Muscle of back (tissue), 13 donors: ENCODE measurements at places on chromosomes 4 and X. TPM values are rescaled to one million over a fixed set of nuclear protein-coding genes. Genes with fewer than 3 reads are reported as not detected.

- no peak for DNase-seq
Measured at GRCh38 chr4:75048208-75048879, 115.4 kb downstream of the PARM1 start.

DNA sequence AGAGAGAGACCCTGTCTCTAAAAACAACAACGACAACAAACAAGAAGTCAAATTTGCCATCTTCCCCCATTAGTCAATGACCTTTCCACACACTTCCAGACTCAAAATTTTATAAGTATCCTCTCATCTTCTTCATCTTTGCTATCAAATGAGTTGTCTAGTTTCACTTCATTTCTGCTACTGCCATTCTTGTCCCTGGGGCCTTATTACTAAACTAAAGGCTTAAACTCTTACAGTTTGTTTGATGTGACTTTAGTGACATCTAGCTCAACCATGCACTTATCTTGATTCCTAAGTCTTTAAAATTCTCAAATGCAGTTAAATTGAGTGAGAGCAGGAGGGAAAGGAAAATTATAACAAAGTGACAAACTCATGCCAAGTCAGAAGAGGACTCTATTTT, 271.8 kb upstream of the GK2 start:
- no peak for DNase-seq

DNA sequence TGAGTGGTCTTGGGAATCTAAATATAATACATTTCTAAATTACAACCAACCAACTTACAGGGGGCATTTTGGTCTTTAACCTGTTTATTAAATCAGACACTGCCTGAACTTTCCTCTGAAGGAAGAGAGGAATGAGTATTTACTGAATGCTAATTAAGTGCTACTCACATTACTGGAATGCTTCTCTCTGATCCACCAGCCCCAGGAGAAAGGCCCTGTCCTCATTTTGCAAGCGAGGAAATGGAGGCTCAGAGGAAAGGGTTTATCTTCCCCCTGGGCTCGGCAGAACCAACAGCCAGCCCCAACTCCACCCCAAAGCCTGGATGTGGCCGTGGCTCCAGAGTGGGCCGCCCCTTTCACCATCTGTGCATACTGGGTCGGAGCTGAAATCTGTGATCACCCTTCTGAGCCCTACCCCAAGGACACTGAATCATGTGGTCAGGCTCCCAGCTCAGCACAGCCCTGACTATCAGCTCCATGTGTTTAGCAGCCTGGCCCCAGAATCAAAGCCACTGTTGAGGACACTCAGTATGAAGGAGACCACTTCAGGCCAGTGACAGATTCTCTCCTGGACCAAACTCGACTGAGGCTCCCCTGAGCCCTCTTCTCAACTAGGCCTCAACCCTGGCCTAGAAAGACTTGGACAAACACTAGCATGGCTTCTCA, 56.7 kb upstream of the ENPP6 start:
- DNase-seq, result no peak

DNA sequence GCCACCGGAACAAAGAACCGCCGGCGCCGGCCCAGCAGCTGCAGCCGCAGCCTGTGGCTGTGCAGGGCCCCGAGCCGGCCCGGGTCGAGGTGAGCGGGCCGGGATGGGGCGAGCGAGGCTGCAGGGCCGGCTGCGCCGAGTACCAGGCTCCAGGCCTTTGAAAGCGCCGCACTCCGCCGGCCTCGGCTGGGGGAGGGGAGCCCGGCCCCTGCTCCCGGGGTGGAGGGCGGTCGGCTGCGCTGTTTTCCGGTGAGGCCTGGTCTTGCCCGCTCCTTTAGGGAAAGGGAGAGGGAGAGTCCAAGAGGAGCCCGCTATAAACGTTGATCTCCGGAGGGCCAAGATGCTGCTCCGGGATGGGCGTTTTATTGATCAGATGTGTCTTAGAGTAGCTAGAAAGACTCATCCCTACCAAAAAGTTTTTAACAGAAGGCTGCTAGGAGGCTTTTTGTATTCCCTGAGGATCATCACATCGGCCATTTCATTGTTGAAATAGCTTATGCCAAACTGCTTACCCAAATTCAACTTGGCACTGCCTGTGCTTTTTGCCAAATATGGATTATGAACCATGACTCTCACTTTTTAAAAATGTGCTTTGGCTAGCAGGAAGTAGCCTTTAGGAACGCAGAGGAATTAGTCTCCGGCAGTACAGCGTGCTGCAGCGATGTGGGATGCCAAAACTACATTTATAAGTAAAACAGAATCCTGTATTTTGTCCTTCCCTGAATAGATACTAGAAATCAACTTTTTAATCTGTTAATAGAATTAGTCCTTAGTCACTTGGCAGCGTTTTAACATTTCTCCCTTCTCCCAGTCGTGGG, 760 bp downstream of the TMEM165 start:
- DNase-seq, result peak; percentile 41

GRCh38 chr4:102612210-102612609, 111.1 kb downstream of the NFKB1 start:
- DNase-seq, result no peak

DNA sequence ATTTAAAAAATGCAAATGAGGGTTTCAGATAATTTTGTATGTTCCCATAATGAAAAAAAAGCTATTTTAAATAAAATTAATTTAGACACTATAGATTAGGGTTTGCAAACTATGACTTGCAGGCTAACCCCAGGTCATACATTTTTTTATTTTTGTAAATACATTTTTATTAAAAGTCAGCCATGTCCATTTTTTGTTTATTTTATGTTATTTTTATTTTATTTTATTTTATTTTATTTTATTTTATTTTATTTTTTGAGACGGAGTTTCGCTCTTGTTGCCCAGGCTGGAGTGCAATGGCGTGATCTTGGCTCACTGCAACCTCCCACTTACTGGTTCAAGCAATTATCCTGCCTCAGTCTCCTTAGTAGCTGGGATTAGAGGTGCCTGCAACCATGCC, 460.6 kb downstream of the IL15 start:
- DNase-seq, result no peak

- DNase-seq, result no peak
Measured at GRCh38 chr4:81343046-81343445, 128.0 kb upstream of the PRKG2 start.

GRCh38 chr4:157221895-157222770, 1.6 kb downstream of the GRIA2 start:
- peak; percentile 26 for DNase-seq

DNA sequence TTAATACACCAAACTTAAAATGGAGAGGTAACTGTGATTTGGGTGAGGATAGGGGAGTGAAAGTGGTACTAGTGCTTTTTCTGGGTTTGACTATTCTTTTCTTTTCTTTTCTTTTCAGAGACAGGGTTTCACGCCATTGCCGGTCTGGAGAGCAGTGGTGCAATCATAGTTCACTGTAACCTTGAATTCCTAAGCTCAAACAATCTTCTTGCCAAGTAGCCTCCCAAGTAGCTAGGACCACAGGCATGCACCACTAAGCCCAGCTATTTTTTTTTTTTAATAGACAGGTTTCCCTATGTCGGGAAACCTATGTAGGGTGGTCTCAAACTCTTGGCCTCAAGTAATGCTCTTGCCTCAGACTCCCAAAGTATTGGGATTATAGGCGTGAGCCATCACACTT, 3.0 kb upstream of the ARMCX4 start:
- DNase-seq, result no peak

DNA sequence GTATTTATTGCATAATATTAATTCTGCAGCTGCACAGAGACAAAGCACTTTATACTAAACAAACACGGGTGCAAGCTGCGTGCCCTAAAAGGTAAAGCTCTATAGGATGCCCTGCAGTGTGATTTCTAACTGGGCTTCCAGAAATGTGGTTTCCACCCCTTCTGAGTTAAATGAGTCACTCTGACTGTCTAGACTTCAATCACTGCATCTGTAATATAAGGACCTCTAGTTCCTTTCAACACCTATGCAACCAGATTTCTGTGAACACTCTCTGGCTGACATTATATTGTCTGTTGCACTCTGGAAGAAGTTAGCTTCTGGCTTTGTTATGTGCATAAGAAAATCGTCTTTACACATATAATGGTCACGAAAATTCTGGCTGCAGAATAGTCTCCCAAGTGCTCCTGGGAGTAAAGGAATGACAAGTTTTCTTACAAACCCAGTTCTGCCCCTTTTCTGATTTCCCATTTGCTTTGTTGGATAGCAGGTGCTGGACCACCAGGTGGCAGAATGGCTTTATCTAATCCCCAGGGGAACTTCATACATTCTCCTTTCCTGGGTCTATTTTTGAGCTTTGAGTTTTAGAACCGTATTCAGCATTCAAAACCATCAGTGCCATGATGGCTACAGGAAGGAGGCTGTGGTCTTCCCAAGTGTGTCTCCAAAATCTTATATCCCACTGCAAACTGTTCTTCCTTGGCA, 842.2 kb downstream of the STIM2 start:
- DNase-seq, result peak; percentile 32

- no peak for DNase-seq
Measured at GRCh38 chrX:110226931-110227330, 91.0 kb downstream of the AMMECR1 start.

GRCh38 chr4:105369988-105370387, 103.9 kb downstream of the PPA2 start:
- no peak for DNase-seq

GRCh38 chrX:64642482-64642881, 247.2 kb upstream of the MTMR8 start:
- DNase-seq, result no peak

- no peak for DNase-seq
Measured at GRCh38 chrX:15515931-15516330, 15.3 kb downstream of the BMX start.

- DNase-seq, result no peak
Measured at GRCh38 chr4:78781924-78782323, 5.8 kb downstream of the BMP2K start.

DNA sequence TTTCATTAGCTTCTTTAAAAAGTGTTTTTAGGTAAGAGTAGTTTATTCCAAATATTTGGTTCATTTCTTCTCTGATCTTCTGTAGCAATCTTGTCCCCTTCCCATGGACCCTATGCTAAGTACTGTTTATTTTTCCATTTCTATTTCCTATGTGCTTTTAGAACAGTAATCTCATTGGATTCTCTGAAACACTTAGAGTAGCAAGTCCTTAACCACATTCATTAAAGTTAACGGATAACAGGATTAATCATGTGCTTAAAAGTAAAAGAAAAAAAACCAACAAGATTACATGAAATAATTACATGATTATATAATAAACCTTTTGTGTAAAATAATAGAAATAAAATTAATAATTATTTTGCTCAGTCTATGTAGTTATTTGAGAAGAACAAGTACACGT, 929.7 kb downstream of the C4orf33 start:
- DNase-seq, result no peak

DNA sequence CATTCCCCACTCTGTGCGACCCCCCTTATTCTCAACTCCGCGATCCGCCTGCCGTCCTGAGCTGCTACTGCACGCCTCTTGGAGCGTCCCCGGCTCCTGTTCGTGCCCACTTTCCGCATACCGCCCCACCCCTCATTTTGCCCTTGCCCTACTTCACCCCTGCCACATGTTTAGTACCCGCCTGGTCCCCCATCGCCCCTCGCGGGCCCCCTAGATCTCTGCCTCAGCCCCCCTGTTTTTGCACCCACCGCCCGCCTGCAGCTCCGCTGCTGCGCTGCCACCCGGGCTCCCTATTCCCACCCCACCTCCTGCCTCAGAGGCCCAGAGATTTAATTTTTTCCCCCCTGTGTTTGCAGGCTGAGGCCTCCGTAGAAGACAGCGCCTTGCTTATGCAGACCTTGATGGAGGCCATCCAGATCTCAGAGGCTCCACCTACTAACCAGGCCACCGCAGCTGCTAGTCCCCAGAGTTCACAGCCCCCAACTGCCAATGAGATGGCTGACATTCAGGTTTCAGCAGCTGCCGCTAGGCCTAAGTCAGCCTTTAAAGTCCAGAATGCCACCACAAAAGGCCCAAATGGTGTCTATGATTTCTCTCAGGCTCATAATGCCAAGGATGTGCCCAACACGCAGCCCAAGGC, 1.4 kb downstream of the MAGED1 start:
- peak; percentile 64 for DNase-seq

Gene SMR3B
- polyA plus RNA-seq, result not detected

Gene ELMOD2
- 25.4 TPM for polyA plus RNA-seq

Gene CDS1
- polyA plus RNA-seq, result 0.30 TPM

Gene FREM3
- polyA plus RNA-seq, result 0.09 TPM

Gene TBX22
- 0.33 TPM for polyA plus RNA-seq

Gene TSPAN7
- 93.5 TPM for polyA plus RNA-seq

Gene FRAS1
- polyA plus RNA-seq, result 7.9 TPM

Gene ZNF732
- 1.3 TPM for polyA plus RNA-seq

Gene PAGE3
- not detected for polyA plus RNA-seq

Gene PALLD
- 201 TPM for polyA plus RNA-seq

Gene MMRN1
- 5.2 TPM for polyA plus RNA-seq
